Left ventricle myocardium superior (tissue), 1 donor: ENCODE measurements at places on chromosomes 7 and 10. TPM values are rescaled to one million over a fixed set of nuclear protein-coding genes. Genes with fewer than 3 reads are reported as not detected.

The ESYT2 gene
- total RNA-seq, result 44.3 TPM

The MCU gene
- total RNA-seq, result 15.6 TPM

The CADPS2 gene
- 29.1 TPM for total RNA-seq

The CREB3L2 gene
- 22.3 TPM for total RNA-seq

The CALY gene
- total RNA-seq, result not detected

The HABP2 gene
- total RNA-seq, result not detected

The ITGB8 gene
- 4.8 TPM for total RNA-seq

The PGAM1 gene
- total RNA-seq, result 234 TPM

The PRSS1 gene
- not detected for total RNA-seq

The BMI1 gene
- total RNA-seq, result 38.8 TPM

The SNX10 gene
- total RNA-seq, result 1.1 TPM

The EGR2 gene
- 0.55 TPM for total RNA-seq

The MRLN gene
- not detected for total RNA-seq

GRCh38 chr7:114138587-114138986, 219.8 kb upstream of the PPP1R3A start:
- no peak for DNase-seq

GRCh38 chr7:141198194-141198958, 124.5 kb downstream of the TMEM178B start:
- no peak for DNase-seq

DNA sequence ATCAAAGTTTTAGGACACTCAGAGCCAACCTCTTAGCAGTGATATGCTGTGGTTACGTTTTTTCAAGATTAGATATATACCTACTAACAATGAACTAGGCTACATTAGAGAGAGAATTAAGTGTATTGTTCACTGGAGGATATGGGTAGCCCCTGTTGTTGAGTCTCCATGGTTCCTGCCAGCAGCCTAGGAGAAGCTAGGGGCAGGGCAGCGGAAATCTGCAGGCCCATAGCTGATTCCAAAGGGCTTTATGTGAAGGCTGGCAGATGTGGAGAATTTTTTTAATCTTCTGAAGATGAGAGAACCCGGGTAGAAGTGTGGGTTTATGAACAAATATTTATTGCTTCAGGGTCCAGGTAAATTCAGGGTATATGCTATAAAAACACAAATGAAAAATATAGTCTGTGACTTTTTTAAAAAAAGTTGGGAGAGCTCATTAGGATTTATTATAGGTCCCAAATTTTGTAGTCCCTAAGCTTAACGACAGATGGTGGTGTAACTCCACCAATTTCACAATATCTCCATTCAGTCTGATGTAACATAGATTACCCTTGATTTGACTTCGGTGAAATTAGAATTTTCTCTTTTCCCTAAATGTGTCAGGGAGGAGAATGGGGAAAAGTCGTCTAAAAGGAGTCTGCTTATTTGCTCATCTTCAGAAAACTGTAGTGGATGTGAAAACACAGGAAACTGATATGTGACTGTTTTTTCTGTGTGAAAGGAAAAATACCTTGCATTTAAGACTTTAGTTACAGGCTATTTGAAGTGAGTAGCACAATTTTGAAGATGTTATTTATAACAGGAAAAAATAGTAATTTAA, 163.0 kb upstream of the PPP1R3A start:
- no peak for DNase-seq

DNA sequence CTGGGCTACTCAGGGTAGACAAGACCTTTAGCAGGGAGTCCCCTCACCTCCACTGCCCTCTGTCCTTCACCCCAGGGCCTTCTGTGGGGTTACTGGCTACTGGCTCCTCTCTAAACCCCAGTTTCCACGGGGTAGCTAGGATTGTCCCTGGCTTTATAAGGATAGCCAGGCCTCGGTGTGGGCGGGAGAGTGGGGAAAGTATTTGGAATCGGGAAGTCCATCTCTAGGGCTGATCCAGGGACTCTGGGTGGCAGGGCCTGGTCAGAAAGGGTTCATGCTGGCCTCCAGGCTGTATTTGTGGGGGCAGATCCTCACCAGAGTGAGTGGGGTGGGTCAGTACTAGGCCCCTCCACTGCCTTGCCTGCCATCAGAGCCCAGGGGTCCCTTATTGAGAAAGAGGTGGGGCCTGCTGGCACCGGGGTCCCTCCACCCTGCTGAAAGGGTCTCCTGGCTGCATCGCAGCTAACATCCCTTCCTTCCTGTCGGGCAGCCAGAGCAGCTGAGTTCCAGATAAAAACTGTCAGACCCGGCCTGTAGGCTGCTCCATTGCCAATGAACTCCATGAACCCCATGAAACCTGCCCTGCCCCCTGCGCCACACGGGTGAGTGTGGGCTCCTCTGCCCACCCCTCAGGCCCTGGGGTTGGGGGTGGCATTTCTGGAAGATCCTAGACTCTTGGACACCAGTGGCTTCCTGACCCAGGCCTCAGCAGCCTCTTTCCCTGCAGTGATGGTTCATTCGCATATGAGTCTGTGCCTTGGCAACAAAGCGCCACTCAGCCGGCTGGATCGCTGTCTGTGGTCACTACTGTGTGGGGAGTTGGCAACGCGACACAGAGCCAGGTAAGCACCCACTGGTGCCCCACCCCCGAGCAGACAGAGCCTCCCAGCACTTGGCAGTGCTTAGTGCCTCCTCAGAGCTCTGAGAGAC, 7.3 kb downstream of the ZMIZ2 start:
- no peak for DNase-seq

GRCh38 chr7:66296001-66296521, 90.9 kb downstream of the TPST1 start:
- DNase-seq, result no peak

DNA sequence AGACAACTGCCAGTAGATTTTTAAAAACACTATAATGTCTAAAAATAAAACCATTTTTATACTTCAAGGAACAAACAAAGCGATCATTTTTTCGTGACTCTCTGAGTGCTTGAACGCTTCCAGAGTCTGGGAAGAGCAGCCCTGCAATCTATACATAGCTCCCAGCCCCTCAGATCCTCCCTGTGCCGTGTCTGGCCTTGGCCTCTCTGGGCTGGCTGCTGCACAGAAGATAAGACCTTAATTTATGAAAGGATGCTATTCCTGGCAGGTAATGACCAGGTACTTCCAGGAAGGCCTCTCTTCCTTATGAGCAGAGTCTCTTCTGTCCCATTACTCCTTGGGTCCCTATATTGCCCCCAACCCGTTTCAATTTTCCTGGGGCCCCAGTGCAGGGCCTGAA, 200.9 kb upstream of the AOAH start:
- no peak for DNase-seq

DNA sequence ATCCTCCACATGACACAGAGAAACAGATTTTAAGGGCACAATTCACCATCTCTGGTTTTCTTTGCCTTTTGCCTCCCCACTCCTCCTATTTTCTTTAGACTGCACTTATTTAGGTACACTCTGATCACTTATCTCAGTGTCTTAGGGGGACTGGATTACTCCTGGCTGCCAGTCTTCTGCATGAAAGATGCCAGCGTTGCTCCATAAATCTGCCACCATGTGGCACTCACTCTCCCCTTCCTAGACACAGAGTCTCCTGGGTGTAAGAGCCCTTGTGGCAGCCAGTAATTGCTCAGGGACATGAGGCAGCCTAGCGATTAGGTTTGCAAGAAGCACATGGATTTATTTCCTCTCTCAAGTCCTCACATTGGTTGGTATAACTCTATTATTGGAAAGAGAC, 34.5 kb upstream of the RBM20 start:
- DNase-seq, result no peak

- no peak for DNase-seq
These were observed 2.0 kb downstream of the SRI start for GRCh38 chr7:88217675-88218428.

DNA sequence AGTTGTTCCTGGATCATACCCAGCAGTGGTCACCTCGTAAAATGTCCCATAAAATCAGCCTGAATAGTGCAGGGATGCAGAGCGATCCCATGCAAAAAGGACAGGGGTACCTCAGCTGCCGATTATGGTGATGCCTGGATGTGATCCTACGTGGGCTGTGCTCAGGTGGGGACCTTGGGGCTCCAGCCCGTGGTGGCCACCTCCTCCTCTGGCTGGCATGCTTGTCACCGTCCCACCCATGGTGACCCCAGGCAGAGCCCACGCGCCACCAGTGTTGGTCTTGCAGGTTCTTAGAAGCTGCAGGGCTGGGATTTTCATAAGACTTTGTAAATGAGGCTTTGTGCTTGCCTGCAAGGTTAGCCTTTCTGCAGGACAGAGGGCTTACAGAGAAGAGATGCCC, 97.2 kb downstream of the GLRX3 start:
- DNase-seq, result no peak

GRCh38 chr7:80133361-80134114, 1.1 kb upstream of the GNAI1 start:
- DNase-seq, result no peak

DNA sequence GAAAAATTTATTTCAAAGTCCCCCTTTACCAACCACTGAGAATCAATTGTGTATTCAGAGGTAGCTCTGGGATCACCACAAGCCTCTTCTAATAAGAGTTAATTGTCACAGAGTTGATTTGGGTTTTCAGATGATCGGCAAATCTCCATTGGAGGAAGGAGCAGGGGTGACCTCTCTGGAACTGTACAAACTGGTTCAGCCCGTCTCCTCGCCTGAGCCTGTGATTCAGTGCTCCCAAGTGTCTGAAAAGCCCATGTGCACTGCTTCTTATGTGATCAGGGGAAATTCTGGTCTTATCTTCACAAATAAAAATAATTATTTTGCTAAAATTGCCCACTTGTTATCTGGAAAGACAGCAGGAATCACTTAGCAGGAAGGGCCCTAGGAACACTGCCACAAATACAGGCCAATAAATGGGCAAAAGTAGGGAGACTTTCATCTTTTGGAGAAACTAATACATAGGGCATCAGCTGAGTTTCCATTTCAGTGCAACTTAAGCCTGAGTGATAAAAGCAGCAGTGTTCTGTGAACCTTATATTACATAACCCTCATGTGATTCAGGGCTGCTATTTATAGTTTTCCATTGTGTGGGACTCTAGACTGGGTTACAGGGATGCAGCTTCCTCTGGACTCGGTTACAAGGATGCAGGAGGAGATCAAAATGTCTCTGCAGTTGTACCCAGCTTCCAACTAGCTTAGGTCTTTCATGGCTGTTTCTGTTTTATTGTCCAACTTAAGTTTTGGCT, 32.3 kb downstream of the CDK1 start:
- DNase-seq, result no peak

DNA sequence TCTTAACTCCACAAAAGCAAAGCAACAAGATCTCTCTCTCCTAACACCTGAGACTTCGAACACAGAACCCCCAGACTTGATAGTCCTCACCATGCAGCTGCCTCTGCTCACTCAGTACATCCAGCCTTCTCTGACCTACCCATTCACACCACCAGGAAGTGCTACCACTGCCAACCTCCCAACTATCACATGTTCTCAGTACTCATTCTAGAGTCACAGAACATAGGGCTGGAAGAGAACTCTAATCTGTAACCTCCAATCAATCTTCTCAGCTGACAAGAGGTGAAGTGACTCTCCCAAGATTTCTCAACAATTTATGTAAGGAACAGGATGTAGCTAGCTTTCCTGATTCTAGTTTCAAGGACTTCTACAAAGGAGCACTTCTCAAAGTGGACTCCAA, 3.8 kb downstream of the NUDCD3 start:
- no peak for DNase-seq

DNA sequence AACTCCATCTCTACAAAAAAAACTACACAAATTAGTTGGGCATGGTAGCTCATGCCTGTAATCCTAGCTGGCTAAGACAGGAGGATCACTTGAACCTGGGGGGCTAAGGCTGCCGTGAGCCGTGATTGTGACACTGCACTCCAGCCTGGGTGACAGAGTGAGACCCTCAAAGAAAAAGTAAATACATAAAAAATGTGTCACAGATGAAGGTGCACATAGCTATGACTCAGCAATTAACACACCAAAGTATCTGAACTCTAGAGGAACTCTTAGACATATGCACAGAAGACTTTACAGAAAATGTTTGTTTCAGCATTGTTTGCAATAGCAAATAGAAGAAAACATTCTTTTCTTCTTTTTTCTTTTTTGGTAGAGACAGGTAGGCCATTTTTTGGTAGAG, 8.3 kb downstream of the C10orf62 start:
- no peak for DNase-seq

DNA sequence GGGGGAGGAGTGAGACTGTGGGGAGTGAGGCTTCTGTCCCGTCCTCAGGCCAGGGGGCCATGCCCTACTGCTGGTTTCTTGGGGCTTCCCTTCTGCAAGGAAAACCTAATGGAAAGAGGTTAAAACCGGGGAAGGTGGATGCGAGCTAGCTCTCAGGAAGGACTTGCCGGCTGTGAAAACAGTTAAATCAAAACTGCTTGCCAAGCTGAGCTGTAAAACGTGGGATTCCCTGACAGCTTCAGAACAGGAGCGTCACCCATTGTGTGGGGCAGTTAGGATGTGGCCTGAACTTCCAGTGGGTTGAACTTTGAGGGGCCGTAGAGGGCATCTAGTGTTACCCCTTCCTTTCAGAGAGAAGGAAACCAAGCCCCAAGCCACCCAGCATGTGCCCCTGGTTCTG, 13.1 kb downstream of the TSPAN15 start:
- no peak for DNase-seq

GRCh38 chr7:139526578-139527544, 3.4 kb downstream of the CLEC2L start:
- no peak for DNase-seq

- DNase-seq, result no peak
These were observed 239.6 kb downstream of the DNAJB6 start for GRCh38 chr7:157576415-157576814.

GRCh38 chr10:8275911-8276310, 221.4 kb downstream of the GATA3 start:
- no peak for DNase-seq

DNA sequence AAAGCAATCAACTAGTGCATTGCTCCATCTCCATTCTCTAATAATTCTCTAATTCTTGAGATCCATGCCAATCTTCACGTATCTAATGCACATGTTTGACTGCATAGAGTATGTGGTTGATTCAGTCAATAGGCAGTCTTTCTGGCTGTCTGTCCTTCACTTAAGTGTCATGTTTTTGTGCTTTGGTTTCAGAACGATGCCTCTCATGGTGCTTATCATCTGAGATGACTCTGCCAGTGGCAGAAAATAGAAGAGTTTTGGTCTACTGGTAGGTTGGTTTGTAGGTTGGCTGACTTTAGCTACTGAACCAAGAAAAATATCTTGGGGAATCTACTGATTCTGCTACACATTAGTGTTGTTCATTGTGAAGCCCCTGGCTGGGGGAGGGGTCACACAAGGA, 364.2 kb downstream of the SFMBT2 start:
- no peak for DNase-seq

DNA sequence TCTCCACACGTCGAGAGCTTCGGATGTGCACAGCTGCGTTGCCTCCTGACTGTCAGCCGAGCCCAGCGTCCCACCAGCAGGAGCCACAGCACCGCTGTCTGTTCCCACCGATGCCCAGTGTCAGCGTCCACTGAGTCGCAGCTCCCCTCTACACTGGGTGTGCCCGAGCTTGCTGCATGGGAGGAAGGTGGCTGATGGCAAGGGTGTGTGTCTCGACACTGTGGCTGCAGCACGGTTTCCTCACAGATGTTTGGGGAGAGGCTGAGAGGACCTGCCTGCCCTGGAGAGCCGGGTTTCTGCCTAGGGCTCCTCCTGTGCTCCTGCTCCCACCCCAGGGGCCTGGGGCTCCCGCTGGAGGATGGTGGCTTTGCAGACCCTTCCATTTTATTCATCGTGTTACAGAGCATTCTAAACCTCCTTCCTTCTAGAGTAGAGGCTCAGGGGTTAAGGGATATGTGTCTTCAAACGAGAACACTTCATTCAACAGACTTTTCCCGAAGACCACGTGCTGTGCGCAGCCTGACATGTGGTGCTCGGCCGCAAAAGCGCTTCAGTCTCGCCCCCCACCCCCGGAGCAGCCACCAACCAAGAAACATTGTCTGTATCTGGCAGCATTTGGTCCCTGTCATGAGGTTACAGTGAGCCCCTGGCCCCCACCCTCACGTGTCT, 384.8 kb downstream of the DNAJB6 start:
- no peak for DNase-seq

- DNase-seq, result no peak
These were observed 4.3 kb downstream of the SLC29A3 start for GRCh38 chr10:71323407-71323806.
